ENCODE measurements at places on chromosomes 4 and X.

GRCh38 chr4:108314900-108315589 is 146.3 kb upstream of the LEF1 start:
- DNase-seq: no peak

GRCh38 chr4:184406958-184407391 is 67.4 kb downstream of the IRF2 start:
- DNase-seq: no peak

GRCh38 chr4:663046-663437 is 11.0 kb downstream of the ATP5ME start:
- no peak for DNase-seq

DNA sequence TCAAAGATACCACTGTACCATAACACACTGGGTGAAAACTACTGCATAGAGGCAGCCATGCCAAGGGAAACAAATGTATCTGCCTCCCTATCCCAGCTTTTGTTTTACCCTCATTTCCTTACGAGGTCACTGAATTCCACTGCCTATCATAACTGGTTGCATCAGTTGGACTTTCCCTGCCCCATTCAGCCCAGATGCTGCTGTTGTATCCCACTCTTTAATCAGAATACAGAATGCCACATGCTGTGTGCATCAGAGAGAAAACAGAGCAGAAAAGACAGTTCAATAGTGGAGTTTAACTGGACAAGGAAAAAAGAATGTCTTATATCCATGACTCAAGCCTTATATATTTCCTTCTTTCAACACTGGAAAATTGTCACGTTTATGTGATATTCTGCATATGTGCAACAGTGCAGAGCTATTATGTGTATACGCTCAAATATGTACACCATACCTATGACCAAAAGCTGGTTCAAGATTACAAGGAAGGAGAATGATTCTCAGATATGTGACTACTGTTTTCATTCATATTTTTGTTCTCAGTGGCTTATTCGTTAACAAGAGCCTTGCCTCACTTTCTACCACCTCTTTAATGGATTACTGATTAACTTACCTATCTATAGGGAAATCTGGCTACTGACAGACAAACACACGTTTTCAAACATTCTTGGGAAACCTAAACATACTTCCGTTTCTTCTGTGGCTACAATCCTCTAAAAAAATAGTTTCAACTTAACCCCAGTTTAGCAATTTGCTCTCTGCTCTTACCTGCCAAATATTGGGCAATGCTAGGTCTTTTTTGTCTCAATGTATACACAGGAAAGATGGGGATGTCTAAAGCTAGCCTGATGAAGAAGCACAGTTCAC is 378.9 kb downstream of the SMARCA1 start:
- no peak for DNase-seq

- peak; percentile 68 for DNase-seq
Observed at GRCh38 chrX:54495814-54496516, at the start of gene FGD1. TSS of gene FGD1 (minus strand) at chrX:54496234. CDS start at chrX:54495432, 802 bp downstream.

GRCh38 chr4:147548256-147548655 is 67.4 kb downstream of the EDNRA start:
- DNase-seq: no peak
